ENCODE measurements at places on chromosomes 2 and 18.
A peak's percentile ranks its signal among the peaks of the same experiment; 100 is the strongest.

GRCh38 chr18:57813245-57813644 is 10.1 kb upstream of the ATP8B1 start:
- no peak for DNase-seq

- no peak for DNase-seq
Observed at GRCh38 chr2:224904381-224904780, 137.9 kb downstream of the DOCK10 start.

GRCh38 chr2:185147361-185147760 is 549.0 kb downstream of the ZNF804A start:
- no peak for DNase-seq

- no peak for DNase-seq
Observed at GRCh38 chr18:58960508-58960907, 95.8 kb downstream of the ZNF532 start.

- no peak for DNase-seq
Observed at GRCh38 chr2:131641414-131642206, 113.9 kb downstream of the CCDC74A start.

DNA sequence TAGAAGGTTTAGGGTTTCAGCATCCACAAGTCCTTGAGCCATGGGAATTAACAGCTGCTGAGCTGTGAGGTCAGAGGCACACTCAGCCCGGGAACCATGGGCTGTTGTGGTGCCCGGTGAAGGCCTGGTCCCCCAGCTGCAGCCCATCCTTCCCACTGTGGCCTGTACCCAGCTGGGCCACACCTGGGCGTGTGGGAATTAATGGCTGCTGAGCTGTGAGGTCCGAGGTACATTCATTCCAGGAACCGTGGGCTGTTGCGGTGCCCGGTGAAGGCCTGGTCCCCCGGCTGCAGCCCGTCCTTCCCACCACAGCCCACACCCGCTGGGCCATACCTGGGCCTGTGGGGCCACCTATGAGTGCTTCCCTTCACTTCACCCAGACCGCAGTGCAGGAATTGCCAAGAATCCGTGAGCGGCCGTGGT is 25.2 kb downstream of the TMEM18 start:
- no peak for DNase-seq

GRCh38 chr2:147569426-147569825 is 275.4 kb upstream of the ACVR2A start:
- DNase-seq: no peak

- DNase-seq: no peak
Observed at GRCh38 chr2:182368996-182369395, 57.8 kb downstream of the PDE1A start.

DNA sequence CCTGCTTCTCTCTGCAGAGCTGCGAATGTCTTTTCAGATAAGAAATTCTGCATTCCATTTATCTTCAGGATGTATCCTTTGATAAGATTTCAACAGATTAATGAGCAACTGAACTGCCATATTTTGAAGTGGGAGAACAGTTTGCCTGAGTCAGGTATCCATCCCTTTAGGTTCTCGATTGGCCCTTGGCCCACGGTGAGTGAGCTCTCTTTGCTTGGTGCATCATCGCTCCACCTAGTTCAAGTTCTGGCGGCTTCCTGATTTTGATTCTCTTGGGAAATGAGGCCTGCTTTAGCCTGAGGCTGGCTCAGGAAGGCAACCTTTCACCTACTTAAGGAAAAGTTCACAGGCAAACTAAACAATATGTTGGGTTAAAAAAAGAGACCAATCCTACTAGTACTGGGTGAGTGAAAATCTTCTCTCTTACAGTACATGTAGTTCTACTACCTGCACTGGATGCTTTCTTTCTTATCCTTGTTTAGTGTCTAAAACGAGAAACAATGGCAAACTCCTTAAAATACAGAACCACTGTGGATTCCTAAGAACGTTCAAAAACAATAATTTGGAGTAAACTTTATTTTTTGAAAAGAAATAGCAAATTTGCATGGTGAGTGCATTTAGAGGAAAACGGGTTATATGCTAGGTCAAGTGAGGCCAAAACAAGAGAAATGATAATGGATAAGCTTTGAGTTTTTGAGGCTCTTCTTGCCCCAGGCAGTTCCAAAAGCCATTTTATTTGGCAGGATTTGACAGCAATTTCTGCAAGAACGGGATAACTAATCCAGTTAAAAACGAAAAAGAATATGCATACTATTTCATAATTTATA is 837 bp upstream of the ACSL3 start:
- DNase-seq: no peak

GRCh38 chr2:197453914-197454398 is 604 bp downstream of the COQ10B start:
- no peak for DNase-seq

DNA sequence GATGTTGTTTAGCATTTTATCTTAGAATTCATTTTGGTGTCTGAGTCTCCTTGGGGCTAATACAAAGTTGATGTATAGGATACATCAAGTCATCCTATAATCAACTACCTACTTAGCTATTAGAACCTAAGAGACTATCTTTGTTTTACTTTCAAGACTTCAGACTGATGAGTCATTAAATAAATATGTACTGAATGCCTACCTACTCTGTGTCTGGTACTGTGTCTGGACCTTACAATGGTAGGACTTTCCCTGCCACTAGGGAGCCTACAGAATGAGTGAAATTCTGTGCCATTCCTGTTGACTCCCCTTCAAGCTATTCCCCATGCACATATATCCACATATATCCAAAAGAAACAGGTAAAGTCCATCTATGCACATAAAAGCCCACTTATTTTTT is 114.5 kb downstream of the ERBB4 start:
- no peak for DNase-seq

- no peak for DNase-seq
Observed at GRCh38 chr2:39405364-39405763, 31.7 kb downstream of the MAP4K3 start.

- DNase-seq: no peak
Observed at GRCh38 chr2:227366769-227367426, 12.2 kb downstream of the TM4SF20 start.

- no peak for DNase-seq
Observed at GRCh38 chr2:54038835-54039234, 68.0 kb upstream of the PSME4 start.

DNA sequence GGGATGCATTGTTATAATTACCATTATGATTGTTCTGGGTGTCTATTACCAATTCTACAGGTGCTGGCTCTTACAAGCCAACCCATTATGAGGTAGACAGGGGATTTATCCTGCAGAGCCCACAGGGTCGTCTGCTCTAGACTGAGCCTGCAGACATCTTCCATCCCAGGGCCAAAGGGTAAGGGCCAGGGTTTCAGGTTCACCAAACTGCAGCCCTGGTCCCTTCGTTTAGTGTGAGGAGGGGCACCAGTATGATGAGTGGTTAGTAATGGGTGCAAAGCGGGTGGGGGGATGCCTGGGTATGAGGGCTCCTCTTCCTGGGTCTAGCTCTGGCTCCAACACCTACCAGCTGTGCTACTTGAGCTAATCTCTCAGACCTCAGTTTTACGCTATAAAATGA is 1.2 kb upstream of the ARID5A start:
- no peak for DNase-seq

GRCh38 chr2:64525317-64525613 is 1.1 kb downstream of the AFTPH start:
- DNase-seq: peak; percentile 51

DNA sequence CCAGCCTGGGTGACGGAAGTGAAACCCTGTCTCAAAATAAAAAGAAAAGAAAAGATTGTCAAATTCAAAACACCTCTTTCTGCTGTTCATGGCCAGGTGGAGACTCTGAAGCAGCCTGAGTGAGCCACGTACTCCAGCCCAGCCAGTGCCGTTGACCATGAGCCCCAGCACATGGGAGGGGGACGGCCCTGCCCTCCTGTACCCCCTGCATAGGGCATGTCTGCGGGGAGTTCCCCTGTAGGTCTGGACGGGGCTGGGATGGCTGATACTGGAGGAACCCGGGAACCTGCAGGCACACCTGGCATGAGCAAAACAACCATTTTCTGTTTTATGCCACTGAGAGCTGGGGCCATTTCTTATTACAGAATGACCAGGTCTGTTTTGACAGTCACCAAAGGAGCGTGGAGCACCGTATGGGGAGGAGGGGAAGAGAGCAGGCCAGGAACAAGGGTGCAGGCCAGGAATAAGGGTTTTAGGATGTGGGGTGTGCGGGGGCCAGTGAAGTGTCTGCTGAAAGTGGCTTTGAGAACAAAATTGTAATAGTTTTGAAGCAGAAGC is 30.1 kb downstream of the TMEM18 start:
- no peak for DNase-seq

DNA sequence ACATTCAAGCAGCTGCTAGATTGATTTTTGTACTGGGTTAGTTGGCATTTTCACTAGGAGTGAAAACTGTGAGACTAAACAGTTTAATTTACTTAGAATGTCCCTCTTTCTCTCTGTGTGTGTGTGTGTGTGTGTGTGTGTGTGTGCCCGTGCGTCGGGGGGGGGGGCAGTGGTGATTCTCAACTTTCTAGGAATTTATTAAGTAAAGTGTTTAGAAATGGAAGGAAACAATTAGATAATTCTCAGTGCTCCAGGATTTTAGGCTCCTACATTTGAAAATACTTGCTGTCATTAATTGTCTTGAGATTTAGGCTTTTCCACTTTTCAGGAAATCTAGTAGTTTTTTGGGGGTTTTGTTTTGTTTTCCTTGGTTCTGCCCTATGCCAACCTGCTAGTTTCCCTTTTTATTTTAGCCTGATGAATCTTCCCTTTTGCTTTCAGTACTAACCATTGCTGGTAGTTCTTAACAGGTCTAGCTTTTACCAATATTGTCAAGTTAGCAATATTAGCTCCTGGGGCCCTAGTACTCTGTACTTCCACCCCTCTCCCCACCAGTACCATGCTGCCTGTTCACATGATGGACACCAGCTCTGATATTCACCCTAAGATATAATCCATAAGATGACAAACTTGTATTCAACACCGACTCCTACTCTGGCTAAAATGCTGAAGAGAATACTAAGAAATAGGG is 4.9 kb downstream of the EPAS1 start:
- no peak for DNase-seq

DNA sequence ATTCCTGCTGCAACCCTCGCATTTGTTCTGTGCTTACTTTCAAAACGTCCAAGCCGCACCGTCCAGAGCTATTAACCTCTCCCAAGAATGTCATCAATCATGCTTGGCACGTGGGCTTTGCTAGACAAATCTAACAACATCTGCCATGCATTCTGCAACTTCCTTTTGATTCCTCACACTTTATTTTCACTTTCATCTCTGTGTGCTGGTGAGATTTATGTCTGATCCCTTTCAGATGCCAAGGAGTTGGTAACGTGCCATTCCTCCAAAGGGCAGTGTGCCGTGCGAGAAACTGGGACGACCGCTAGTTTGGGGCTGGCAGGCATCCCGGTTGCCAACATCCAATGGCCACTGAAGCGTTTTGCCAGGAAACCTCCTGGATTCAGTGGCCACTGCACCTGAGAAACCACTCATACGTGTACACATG is 230.0 kb upstream of the PARD3B start:
- no peak for DNase-seq

- peak; percentile 42 for DNase-seq
Observed at GRCh38 chr18:35756506-35757117, 175.1 kb downstream of the GALNT1 start.

DNA sequence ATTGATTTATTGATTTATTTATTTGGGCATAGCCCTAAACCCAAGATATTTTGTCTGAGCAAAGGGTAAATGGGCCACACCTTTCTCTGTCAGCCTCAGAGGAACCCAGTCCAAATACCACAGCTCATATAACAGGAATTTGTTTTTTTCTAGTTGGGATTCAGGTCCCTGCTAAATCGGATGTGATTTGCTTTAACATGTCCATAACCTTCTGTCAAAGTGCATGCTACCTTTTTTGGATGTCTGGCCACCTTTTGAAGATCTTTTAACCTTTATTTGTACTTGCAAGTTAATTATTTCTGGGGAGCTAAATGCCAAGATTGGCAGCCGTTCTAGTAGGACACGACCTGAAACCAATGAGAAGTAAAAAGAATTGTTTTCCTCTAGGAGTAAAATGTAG is 303.2 kb upstream of the UBE2E3 start:
- DNase-seq: no peak

- DNase-seq: no peak
Observed at GRCh38 chr2:216159144-216159543, 50.0 kb downstream of the XRCC5 start.

DNA sequence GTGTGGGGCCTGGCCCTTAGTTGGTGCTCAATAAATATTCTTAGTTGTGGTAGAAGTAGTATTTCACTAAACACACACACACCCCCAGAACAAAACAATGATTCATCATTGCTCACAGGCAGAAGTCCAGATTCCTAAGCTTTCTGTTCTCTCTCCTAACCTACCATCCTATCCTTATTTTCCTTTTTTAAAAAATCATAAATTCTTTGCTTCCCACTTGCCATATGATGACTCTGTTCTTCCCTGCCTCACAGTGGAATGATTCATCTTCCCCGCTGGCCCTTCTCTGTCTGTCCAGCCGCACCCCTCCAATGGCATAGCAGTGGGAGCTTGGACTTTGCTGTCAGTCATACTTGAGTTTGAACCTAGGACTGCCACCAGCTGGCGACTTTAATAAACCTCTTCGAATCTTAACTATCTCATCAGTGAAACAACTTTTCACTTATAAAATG is 5.2 kb downstream of the EML6 start:
- no peak for DNase-seq

- DNase-seq: no peak
Observed at GRCh38 chr2:55408918-55409868, 10.5 kb downstream of the CCDC88A start.

GRCh38 chr18:7923105-7923504 is 356.0 kb downstream of the PTPRM start:
- DNase-seq: no peak

DNA sequence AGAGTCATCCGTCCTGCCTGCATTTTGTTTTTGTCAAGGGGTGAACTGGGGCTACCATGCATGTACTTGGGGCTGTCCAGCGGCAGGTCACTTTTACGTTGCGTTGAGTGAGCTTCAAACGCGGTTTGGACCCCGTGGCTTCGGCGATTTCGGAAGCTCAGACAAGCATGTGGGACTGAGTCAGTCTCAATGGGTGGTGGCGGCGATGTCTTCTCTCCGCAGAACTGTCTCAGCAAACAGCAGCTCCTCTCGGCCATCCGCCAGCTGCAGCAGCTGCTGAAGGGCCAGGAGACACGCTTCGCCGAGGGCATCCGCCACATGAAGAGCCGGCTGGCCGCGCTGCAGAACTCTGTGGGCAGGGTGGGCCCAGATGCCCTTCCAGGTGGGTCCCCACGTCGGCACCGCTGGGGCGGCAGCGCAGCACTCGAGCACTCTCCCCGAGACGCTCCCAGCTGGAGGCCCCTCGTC is 21.3 kb downstream of the FBLN7 start:
- DNase-seq: no peak

- DNase-seq: no peak
Observed at GRCh38 chr18:21330122-21330701, 88.2 kb downstream of the GREB1L start.

GRCh38 chr2:25635797-25636196 is 37.6 kb downstream of the DTNB start:
- no peak for DNase-seq
